ENCODE measurements at places on chromosomes 6 and 20.

DNA sequence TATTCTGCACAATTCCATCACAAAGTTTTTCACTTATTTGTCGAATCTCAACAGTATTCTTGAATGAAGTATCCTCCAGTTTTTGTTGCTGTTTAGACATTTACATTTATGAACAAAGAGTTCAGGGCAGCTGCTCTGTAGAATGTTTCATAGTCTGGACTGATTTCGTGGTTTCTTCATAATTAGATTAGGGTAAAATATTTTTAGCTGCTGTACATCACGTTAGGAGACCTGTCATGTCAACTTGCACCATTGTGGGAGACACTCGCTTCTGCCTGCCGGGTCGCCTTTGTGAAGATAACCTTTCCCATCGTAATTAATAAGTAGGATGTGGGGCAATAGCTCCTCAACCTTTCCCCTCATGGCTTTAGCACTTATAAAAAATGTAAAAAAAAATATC is 27.5 kb upstream of the RPS6KA2 start:
- no peak for DNase-seq

DNA sequence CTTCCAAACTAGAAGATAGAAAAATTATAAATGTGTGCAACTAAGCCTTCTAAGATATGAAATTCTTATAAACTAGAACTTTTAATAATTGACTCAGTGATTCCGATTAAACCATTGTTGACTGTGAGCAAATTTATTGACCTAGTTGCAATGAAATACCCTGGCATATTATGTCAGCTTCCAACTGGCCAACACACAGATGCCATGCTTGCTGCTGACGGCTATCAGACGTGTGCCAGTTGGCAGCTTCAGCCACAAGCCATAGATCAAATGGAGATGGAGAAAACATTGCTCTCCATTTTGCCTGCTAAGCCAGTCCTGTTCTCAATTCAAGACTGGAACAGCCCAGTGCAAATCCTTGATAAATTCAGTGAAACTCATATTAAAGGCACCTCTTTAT is 101.7 kb upstream of the HDGFL1 start:
- DNase-seq = no peak

DNA sequence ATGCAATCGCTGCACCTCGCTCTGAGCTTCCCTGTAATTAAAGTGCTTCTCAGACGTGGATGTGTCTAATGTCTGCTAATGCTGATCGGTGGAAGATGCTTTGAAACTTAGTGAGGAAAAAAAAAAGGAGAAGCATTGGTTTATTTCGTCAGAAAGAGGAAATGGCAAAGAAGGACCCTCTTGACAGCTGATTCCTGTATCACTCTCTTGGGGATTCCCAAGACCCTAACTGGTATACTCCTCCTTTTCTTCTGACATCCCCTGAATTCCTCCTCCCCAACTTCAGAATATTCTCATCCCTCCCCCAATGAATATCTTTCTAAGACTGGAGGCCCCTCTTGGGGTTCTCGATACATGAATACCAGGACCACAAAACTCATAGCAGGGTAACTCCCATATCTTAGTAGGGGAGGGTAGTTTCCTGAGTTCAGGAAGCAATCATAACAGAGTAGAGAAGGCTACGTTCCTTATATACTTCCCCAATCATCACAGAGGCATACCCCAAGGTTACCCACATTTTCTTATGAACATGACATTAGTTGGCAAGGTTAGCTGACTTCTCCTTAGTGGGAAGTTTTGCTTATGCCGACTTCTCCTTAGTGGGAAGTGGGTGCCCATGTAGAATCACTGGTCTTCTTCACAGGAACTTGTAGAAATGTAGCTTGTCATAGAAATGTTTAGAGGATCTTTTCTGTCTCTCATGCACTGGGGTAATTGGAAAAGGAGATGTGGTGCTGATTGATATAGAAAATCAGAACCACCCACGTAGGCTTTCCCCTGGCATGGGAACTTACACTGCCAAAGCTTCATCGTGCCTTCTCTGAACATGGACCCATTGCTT is 63.8 kb upstream of the ATXN1 start:
- no peak for DNase-seq

- no peak for DNase-seq
These were observed 31.3 kb upstream of the AAR2 start for GRCh38 chr20:36205026-36205425.

DNA sequence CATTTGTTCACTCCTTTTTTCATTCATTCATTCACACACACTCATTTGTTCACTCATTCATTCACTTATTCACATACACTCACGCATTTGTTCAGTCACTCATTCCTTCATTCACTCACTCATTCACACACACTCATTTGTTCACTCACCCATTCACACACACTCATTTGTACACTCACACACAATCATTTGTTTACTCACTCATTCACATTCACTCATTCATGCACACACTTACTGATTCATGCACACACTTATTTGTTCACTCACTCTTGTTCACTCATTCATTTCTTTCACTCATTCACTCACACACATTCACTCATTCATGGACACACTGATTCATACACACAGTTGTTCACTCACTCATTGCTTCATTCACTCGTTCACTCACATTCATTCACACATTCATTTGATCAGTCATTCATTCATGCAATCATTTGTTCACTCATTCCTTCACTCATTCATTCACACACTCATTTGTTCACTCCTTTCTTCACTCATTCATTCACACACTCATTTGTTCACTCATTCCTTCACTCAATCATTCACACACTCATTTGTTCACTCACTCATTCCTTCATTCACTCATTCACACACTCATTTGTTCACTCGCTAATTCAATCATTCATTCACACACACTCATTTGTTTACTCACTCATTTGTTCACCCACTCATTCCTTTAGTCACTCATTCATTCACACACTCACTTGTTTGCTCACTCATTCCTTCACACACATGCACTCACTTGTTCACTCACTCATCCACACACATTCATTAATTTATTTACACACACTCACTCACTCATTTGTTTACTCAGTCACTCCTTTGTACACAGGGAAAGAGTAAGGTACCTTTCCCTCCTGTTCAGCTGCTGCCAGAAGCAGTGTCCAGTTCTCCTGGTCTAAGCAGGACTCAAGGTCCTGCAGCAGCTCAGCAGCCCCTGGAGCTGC is 50.7 kb upstream of the BHLHE23 start:
- DNase-seq = no peak

DNA sequence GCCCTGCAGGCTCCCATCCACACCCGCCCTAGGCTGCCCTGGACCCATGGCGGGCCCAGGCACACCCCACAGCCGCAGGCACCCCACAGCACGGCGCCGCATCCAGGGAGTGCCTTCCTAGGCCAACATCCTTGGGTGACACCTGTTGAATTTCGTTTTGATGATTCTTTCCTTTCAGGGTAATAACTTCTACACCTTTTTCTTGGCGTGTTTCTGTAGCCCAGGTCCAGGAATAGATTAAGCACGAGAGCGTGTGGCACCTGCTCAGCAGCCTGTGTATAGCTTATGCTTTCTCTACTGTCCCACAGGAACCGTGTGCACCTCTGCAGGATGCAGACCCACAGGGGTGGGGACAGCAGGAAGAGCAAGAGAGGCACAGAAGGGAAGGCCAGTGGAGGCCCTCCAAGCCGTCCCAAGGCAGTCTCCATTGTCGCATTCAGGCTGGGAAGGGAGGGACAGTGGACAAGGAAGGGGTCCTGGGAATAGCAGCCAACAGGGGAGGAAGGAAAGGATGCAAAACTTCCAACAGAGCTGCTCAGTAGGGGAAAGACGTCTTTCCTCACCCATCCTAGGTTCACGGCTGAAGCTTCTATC is 118.1 kb upstream of the AFDN start:
- no peak for DNase-seq

DNA sequence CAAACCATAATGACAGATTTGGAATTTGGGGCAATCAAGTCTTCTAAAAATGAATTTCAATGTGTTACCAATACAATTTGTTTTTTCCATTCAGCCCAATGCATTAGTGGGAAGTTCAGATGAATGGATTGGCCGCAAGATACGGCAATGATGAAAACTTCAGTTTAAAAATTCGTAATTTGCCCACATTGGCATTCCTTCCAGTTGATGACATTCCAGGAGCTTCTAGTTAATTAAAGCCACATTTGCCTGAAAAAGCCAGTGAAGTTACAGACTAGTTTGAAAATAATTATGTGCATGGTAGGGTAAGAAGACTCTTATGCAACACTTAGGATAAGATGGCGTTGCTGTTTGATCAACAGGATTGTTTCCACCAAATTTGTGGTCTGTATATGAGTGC is 46.2 kb downstream of the NHLRC1 start:
- DNase-seq = no peak

GRCh38 chr6:153790876-153791473 is 248.1 kb upstream of the OPRM1 start:
- no peak for DNase-seq

GRCh38 chr20:31590717-31591225 is 14.3 kb upstream of the ID1 start:
- DNase-seq = no peak

DNA sequence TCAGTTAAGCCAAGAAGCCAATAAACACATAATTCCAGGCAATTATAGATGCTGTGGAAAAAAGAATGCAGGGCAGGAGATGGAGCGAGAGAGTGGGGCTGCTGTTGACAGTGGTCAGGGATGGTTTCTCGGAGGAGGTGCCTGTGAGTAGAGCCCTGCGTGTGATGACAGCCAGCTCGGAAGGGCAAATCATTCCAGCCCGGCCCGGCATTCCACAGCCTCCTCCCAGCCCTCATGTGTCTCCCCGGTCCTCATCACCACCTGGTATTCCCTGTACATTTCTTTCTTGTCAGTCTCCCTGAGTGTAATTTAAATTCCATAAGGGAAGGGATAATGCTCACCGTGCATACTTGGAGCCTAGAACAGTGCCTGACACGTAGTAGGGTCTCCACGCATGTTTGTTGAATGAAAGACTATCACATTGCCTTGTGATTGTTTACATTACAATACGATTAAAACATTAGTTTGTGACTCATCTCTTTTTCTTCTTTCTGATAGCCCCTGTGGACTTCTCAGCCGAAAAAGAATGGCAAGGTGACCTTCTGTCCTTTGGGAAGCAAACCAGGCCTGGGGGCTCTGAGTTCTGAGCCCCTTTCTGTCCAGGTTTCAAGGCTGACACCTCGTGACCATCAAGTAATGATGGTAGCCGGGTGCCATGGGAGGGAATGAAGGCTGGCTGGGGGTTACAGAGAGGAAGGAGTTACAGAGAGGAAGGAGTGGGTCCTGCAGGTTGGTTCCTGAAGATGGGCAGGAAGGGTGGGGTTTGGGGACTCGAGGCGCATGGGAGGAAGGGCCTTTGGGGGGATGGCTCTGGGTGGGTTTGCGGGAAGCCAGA is 379.5 kb upstream of the SULF2 start:
- DNase-seq = no peak

GRCh38 chr20:49979030-49979832 is 3.5 kb upstream of the SNAI1 start:
- no peak for DNase-seq

GRCh38 chr6:137697267-137697938 is 169.7 kb upstream of the TNFAIP3 start:
- peak; percentile 61 for DNase-seq

DNA sequence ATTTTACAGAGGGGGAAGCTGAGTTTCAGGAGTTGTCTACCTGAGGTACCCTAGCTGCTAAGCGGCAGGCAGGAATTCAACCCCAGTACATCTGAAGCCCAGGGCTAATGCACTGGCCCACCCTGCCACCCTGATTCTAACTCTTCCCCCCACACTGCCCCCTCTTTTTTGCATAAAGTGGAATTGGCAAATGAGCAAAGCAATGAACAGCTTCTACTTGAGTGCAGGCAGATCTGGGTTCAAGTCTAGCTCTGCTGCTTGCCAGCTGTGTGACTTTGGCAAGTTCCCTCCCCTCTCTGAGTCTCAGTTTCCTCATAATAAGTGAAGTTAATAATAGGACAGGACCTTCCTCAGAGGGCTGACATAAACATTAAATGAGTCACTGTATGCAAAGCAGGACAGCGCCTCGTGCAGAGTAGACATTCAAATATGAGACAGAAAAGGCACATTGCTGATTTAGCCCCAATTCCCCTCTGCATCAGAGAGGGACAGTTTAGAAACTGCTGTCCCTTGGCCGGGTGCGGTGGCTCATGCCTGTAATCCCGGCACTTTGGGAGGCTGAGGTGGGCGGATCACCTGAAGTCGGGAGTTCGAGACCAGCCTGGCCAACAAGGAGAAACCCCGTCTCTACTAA is 4.7 kb downstream of the ADA start:
- DNase-seq = no peak
